ENCODE measurements at places on chromosomes 16 and 17.

- no peak for DNase-seq
These were observed 52.0 kb downstream of the MAP2K6 start for GRCh38 chr17:69466451-69466850.

DNA sequence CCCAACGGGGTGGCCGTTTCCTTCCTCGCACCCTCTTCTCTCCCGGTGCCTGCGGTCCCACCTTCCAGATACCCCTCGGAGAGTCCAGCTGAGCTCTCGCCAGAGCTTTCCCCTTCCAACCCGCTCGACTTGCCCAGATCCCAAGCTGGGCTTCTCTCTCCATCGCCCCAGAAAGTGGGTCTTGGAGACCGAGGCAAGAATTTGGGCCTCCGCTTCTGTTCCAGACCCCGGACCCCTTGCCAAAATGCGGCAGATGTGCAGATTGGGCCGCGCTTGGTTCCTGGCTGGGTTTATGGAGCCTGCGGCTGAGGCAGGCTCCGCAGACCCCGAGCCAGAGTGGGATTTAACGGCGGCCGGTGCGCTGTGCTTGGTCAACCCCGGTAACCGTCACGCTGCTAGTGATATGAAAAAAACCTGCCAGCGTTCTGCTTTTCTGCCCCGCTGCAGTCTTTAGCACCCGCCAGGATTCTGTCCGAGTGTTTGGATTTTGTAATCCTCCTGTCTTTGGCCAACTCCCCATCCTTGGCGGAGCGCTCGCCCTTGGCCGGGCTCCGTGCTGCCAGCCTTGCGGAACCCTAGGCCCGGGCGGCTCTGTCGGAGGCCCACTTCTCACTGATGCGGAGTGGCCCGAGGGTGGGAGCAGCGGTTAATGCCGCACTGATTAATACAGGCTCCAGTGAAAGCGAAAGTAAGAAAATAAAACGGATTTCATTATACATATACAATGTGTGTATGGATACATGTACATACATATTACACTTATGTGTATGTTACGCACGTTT lies 754 bp upstream of the SLFN11 start:
- peak; percentile 63 for DNase-seq

GRCh38 chr16:83989300-83989699 lies 21.3 kb downstream of the NECAB2 start:
- no peak for DNase-seq

- no peak for DNase-seq
These were observed 20.3 kb downstream of the PARN start for GRCh38 chr16:14609716-14610115.

GRCh38 chr16:1069154-1069553 lies 3.4 kb upstream of the SSTR5 start:
- DNase-seq: peak; percentile 25

- no peak for DNase-seq
These were observed 1.3 kb upstream of the HERPUD1 start for GRCh38 chr16:56930486-56931270.

DNA sequence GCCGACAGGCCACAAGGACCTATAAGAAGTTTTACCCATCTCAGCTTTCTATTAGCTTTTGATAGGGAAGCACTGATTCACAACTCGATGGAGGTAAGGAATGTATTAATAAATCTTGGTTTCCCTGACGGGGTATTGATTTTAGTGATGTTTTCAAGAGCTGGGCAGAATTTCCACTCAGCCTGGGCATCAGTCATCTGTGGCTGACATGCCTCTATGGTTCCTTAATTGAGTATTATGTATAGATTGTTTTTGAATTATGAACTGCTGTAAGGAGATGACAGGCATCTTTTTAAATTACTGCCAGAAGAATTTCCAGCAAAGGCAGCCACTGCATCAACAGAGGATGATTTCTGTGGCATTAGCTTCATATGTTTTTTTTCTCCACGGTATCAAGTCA lies 128.6 kb downstream of the CPPED1 start:
- no peak for DNase-seq

GRCh38 chr17:39651923-39652586 lies 13.1 kb upstream of the TCAP start:
- DNase-seq: no peak
